Activated T-cell treated with anti-CD3 and anti-CD28 coated beads, Interleukin-2, amount 50 U/mL, for 24 hours (primary cell): ENCODE measurements at places on chromosomes 1 and 21.

- DNase-seq = peak; percentile 62
These were observed 1.6 kb downstream of the UBASH3A start for GRCh38 chr21:42405064-42406013.

GRCh38 chr1:165637427-165637826 is 6.4 kb downstream of the MGST3 start:
- no peak for DNase-seq

DNA sequence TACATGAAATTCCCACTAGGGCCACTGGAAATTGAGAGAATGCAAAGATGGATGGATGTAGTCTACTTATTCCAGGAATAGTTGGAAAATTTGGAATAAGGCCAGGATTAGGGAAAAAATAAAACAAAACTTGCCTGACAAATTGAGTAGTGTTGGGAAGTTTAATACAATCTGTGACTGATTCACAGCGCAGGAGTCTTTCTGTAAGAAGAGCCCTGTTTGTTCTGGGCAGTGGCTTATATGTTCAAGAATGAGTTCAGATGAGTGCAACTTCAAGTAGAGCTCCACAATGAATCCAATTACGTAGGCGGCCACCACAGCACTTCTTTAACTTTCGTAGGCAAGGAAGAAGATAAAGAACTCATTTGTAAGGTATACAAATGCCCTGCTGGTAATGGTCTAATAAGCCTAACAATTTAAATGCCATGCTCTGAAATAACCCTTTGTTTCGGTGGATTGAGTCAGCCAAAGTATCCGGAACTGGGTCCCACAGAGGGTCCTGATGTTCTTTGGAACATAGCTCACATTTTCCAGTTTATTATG is 47.1 kb upstream of the KCNE1 start:
- DNase-seq = no peak

DNA sequence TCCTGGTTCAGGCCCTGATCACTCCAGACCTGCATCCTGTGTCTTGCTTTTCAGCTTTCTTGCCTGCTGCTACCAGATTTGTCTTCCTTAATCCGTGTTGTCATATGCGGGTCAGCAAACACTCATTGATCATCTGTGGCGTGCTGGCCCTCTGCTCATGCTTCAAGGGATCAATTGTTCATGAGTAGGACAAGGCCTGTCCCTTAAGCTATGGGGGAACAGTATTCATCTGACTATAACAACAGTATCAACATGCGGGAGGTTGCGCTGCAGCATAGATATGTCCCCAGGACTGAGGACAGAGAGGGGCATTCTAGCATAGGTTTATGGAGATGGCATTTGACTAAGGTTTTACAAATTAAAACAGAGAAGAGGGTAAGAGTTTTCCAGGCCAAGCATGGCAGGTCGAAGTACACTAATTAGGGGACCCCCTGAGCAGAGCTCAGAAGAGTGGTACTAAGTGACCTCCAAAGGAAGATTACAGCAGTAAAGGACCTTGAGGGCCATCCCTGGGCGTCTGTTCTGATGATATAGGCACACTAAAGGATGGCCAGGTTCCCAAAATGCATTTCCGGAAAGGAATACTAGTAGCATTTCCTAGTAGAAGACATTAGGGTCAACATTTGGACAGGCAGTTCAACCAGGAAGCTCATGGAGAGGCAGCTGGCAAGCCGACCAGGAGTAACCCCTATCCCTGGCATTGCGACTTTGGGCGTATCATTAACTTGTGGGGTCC is 811 bp upstream of the ZNF672 start:
- DNase-seq = peak; percentile 36

DNA sequence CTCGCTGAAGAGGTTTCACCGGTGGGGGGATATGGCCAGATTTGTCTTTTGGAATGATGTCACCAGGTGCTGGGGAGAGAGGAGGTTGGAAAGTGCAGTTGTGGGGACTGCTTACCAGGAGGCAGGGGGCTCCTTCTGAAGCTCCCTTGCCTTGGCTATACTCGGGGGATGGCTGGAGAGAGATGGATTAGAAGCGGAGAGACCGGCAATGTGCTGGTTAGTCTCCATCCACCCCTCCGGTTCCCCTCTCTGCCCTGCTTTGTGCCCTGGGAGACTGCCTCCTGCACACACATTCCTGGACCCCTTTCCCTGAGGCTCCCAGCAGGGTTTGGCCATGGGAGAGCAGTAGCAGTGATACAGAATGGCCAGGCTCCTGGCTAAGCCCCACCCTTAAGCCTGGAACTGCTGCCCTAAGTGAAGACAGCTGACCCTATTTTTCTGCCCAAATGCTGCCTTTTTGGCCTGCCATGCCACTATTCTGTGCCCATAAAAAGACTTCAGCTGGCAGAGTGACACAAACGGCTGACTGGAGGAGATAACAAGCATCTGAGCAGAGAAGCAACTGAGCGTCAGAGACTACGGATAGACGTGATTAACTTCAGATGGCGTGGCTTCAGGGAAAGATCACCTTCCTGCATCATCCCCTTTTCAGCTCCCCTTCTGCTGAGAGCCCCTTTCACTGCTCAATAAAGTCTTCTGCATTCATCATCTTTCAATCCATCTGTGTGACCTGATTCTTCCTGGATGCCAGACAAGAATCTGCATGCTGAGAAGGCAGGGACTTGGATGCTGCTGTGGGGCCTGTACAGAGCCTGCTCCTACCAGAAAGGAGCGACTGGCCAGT is 14.5 kb upstream of the VPS13D start:
- no peak for DNase-seq

- no peak for DNase-seq
These were observed 1079.1 kb downstream of the ADGRL2 start for GRCh38 chr1:82879701-82880305.

GRCh38 chr1:59879574-59879973 is 47.0 kb downstream of the CYP2J2 start:
- peak; percentile 36 for DNase-seq

GRCh38 chr1:177122461-177123251 is 41.9 kb downstream of the ASTN1 start:
- DNase-seq = no peak

DNA sequence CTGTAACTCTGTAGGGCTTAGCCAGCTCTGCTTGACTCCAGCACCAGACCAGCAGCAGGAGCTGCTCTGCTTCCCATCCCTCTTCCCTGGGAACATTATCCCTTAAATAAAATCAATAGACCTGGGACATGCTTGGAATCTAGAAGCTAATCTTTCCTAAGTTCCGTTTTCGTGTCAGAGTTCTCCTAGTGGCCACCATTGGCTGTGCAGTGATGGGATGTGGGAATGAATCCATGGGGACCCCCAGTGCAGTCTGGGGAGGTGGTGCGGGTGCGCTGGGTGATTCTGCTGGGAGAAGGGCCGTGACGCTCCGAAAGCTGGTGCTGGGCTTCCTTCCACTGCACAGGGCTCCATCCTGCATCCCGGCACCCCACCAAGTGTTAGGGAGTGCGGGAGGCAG is 202.7 kb downstream of the CAMTA1 start:
- DNase-seq = no peak
